Liver (tissue), 10 donors: ENCODE measurements at places on chromosomes 2 and 18. TPM values are rescaled to one million over a fixed set of nuclear protein-coding genes. Genes with fewer than 3 reads are reported as not detected.

Gene RANBP2
- 35.0 TPM for total RNA-seq

Gene CTAGE1
- total RNA-seq, result not detected

Gene ACMSD
- total RNA-seq, result 11.9 TPM

Gene SERPINB2
- 1.7 TPM for total RNA-seq

Gene KLHL41
- 0.23 TPM for total RNA-seq

Gene TCF23
- total RNA-seq, result under 0.01 TPM

Gene TSGA10
- total RNA-seq, result 4.4 TPM

Gene CDH19
- 8.0 TPM for total RNA-seq

Gene PCARE
- total RNA-seq, result not detected

Gene SH3RF3
- total RNA-seq, result 1.0 TPM

DNA sequence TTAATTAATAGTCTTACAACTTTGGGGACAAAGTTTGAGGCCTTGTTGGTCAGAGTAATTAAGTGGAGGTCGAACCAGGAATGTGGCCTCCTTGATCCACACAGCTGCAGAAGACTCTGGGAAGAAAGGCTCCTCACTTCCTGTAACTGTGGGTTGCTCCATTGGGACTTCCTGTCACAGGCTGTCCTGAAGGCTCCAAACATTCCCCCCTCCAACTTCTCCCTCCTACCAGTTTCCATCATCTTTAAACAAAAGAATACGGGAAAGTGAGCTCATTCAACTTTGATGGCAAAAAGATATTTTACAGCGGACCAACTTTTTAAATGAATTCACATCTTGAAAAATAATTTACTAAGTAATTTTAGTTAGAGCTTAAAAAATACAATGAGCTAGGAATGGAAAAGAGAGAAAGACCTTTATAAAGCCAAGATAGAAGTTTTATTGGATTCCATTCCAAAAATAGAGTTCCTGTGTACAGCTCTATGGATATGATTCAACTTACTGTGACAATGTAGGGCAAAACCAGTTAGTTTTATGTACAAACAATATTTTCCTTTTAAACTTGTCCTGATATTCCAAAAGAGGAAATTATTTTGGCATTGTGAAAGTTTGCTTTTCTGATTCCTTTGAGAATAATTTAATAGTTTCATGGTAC is 212.0 kb upstream of the NABP1 start:
- no peaks in the 10 kb centered on the region for H3K36me3 ChIP-seq
- H3K27ac ChIP-seq, result no peak overlapping the region
- H3K4me3 ChIP-seq, result no peak overlapping the region
- no peaks in the 10 kb centered on the region for H3K4me1 ChIP-seq

- no peak for DNase-seq
- H3K36me3 ChIP-seq, result no peaks in the 10 kb centered on the region
- peaks cover 2% of the 10 kb centered on the region for H3K4me1 ChIP-seq
- no peaks in the 10 kb centered on the region for H3K27me3 ChIP-seq
- H3K27ac ChIP-seq, result no peak overlapping the region
These were observed 5.1 kb downstream of the TXNL4A start for GRCh38 chr18:79983253-79983652.

- H3K4me3 ChIP-seq, result no peak overlapping the region
These were observed 8.4 kb upstream of the PER2 start for GRCh38 chr2:238296638-238297457.

GRCh38 chr18:41096504-41096903 is 858.5 kb upstream of the PIK3C3 start:
- DNase-seq, result no peak
- no peak overlapping the region for H3K4me3 ChIP-seq
- H3K27me3 ChIP-seq, result no peaks in the 10 kb centered on the region
- no peaks in the 10 kb centered on the region for H3K36me3 ChIP-seq

DNA sequence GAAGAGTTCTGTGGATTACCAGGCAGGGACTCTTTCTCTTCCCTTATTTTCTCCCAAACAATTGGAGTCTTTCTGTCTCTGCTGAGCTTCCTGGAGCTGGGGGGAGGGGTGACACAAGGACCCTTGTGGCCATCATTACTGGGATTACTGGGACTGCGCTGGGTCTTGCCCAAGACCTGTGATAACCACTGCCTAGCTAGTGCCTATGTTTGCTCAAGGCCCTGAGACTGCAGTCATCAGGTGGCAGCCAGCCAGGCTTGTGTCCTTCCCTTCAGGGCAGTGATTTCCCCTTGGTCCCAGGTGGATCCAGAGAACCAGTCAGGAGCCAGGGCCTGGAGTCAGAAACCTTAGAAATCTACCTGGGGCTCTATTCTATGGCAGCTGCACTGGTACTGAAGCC is 355.6 kb downstream of the PARD3B start:
- H3K27ac ChIP-seq, result no peak overlapping the region
- no peak for DNase-seq

- no peak for DNase-seq
- H3K4me1 ChIP-seq, result no peaks in the 10 kb centered on the region
- no peak overlapping the region for H3K4me3 ChIP-seq
- H3K27ac ChIP-seq, result no peak overlapping the region
- no peaks in the 10 kb centered on the region for H3K36me3 ChIP-seq
These were observed 22.7 kb upstream of the SPR start for GRCh38 chr2:72864500-72864899.

- no peak for DNase-seq
- H3K27me3 ChIP-seq, result no peaks in the 10 kb centered on the region
- no peak overlapping the region for H3K27ac ChIP-seq
These were observed 27.7 kb upstream of the CHMP1B start for GRCh38 chr18:11823545-11823944.

GRCh38 chr2:71223767-71224333 is 3.1 kb downstream of the PAIP2B start:
- H3K4me3 ChIP-seq, result no peak overlapping the region
- H3K27me3 ChIP-seq, result no peaks in the 10 kb centered on the region
- H3K4me1 ChIP-seq, result peaks cover 23% of the 10 kb centered on the region
- peak; percentile 46 for DNase-seq
- H3K27ac ChIP-seq, result no peak overlapping the region

GRCh38 chr2:134773759-134774742 is 55.3 kb upstream of the TMEM163 start:
- no peak for DNase-seq
- no peak overlapping the region for H3K27ac ChIP-seq
- H3K27me3 ChIP-seq, result no peaks in the 10 kb centered on the region
- no peaks in the 10 kb centered on the region for H3K36me3 ChIP-seq

DNA sequence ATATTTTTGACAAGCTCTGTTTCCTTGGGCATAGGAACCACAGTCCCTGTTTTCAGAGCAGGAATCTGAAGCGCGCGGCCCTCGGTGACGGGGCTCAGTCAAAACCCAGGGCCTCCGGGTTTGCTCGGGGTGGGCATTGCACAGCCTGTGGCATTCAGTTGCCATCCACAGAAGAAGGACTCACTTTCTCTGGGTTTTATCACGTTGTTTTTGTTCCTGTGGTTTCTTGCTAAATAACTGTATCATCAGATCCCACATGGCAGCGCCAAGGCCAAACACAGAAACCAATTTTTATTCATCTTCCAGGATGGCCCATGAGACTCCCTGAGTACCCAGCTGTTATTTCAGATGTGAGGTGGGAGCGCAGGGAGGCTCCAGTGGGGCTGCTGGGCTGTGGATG is 35.6 kb downstream of the SGPP2 start:
- no peak overlapping the region for H3K4me3 ChIP-seq
- H3K4me1 ChIP-seq, result no peaks in the 10 kb centered on the region
- H3K36me3 ChIP-seq, result no peaks in the 10 kb centered on the region
- no peaks in the 10 kb centered on the region for H3K27me3 ChIP-seq
- no peak for DNase-seq
- no peak overlapping the region for H3K27ac ChIP-seq

DNA sequence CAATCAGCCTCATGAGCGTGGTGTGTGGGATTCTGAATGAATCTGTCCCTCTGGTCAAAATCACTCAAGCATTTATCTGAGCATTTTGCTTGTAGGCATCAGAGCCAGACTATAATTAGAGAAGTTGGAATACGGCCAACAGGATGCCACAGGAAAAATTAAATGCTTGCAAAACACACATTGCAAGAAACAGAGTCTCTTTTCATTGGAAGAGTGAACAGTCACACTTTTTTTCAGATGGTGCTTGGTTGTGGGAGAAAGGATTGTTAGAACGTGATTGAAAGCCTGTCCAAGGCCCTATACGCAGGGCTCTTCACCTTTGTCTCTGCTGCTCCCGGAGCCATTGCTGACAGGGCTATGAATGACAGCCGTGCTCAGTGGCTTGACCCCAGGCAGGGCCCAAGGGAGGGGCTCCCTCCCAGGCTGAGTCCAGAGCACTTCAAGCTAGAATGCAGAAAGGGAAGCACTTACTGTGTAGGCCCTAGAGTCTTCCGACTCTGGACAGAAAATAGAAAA is 59.8 kb downstream of the SNTG2 start:
- H3K27ac ChIP-seq, result no peak overlapping the region
- no peaks in the 10 kb centered on the region for H3K27me3 ChIP-seq
- no peak for DNase-seq
- H3K4me3 ChIP-seq, result no peak overlapping the region
- no peaks in the 10 kb centered on the region for H3K4me1 ChIP-seq

- H3K36me3 ChIP-seq, result no peaks in the 10 kb centered on the region
- peaks cover 3% of the 10 kb centered on the region for H3K4me1 ChIP-seq
- DNase-seq, result no peak
- H3K27ac ChIP-seq, result no peak overlapping the region
- no peak overlapping the region for H3K4me3 ChIP-seq
These were observed 6.1 kb upstream of the CUL3 start for GRCh38 chr2:224591220-224591619.

DNA sequence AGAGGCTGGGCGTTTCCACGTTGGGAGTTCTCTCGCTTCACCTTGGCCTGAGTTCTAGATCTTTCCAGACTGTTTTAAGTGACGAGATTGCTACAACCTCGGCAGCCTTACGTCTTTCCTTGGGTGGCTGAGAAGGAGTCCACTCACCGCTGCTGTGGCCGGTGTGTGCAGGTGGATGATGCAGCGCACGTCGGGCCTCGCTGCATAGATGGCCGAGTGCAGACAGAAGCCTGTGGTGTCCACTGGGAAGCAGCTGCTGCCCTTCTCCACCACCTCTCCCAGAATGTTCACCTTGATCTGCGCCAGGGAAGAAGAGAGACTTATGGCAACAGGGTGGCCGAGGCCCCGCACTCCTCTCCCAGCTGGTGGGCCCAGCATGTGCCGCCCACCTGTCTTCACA is 75.7 kb downstream of the ADD2 start:
- H3K4me1 ChIP-seq, result no peaks in the 10 kb centered on the region
- DNase-seq, result no peak
- H3K4me3 ChIP-seq, result no peak overlapping the region
- no peaks in the 10 kb centered on the region for H3K27me3 ChIP-seq
- no peaks in the 10 kb centered on the region for H3K36me3 ChIP-seq
- H3K27ac ChIP-seq, result no peak overlapping the region

GRCh38 chr2:85413592-85414420 is 3.6 kb upstream of the CAPG start:
- peaks cover 17% of the 10 kb centered on the region for H3K4me1 ChIP-seq
- no peak for DNase-seq
- no peak overlapping the region for H3K27ac ChIP-seq
- H3K4me3 ChIP-seq, result no peak overlapping the region

DNA sequence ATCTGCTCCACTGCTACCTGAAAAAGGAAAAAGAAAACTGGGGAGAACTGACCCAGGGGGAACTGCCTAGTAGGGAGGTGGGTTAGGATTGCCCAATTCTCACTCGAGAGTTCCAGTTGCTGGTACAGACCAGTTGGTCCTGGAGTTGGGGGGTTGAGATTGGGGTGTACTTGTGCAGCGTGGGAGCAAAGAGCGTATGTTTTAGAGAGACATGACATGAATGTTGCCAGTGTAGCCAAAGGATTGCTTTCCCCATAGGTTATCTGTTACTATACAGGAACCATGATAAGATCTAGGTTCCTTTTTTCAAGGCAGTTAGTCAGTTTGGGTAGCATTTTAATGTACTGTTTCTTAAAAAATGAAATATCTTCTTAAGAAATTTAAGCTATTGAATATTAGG is 68.6 kb downstream of the APLF start:
- peaks cover 2% of the 10 kb centered on the region for H3K36me3 ChIP-seq
- H3K4me3 ChIP-seq, result no peak overlapping the region
- no peaks in the 10 kb centered on the region for H3K4me1 ChIP-seq
- H3K27ac ChIP-seq, result no peak overlapping the region
- H3K27me3 ChIP-seq, result no peaks in the 10 kb centered on the region
- DNase-seq, result no peak

GRCh38 chr18:2139691-2140090 is 431.6 kb downstream of the METTL4 start:
- no peak for DNase-seq
- H3K4me3 ChIP-seq, result no peak overlapping the region
- H3K27me3 ChIP-seq, result no peaks in the 10 kb centered on the region
- H3K27ac ChIP-seq, result no peak overlapping the region
- H3K4me1 ChIP-seq, result no peaks in the 10 kb centered on the region
- no peaks in the 10 kb centered on the region for H3K36me3 ChIP-seq

DNA sequence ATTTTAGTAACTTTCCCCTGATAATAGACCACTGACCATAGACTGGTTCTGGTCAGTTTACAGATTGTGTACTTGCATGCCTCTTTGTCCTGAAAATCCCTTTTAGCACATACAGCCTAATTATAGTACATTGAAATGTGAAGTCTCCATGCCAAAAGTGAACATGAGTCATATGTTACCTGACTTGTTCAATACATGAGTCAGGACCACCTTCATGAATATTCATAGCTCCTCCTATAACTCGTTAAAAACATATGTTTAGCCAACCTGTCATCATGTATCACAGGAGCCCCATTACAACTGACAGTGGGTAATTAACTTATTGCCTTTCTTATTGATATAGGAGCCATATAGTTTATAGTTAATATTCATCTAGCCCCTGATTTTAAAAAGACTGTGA is 78.6 kb downstream of the SH3YL1 start:
- H3K4me1 ChIP-seq, result no peaks in the 10 kb centered on the region
- DNase-seq, result no peak
- H3K36me3 ChIP-seq, result no peaks in the 10 kb centered on the region
- H3K4me3 ChIP-seq, result no peak overlapping the region

DNA sequence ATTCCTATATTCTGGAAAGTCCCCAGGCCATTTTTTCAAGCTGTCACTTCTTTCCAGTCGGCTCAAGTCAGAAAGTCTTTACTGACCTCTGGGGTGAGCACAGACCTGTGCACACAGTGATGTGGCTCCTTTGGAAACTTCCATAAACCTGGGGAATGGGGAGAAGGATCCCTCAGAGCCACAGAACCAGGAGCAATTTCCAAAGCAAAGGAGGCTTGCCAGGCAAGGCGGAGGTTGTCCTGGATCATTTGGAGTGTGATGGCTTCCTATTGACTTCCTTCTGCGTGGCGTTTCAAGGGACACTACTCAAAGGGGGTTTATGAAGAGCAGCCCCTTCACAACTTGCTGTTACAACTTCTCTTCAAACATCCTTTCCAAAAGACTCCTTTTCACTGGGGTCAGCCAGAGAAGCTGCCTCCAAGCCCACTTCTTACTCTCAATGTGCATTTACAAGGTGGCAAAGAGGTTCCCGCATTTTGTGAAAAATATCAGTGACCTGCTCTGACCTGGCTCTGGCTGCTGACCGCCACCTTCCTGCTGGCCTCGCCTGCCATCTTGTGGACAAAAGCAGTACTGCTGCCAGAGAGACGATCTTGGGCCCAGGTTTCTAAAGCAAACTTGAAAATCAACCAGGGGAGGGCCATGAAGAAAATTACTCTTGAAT is 18.2 kb upstream of the TMEM247 start:
- no peaks in the 10 kb centered on the region for H3K27me3 ChIP-seq
- peaks cover 11% of the 10 kb centered on the region for H3K4me1 ChIP-seq
- H3K36me3 ChIP-seq, result no peaks in the 10 kb centered on the region
- peak overlapping the region; percentile 36 for H3K27ac ChIP-seq

GRCh38 chr2:147594038-147594437 is 250.8 kb upstream of the ACVR2A start:
- no peaks in the 10 kb centered on the region for H3K27me3 ChIP-seq
- no peaks in the 10 kb centered on the region for H3K36me3 ChIP-seq
- H3K4me3 ChIP-seq, result no peak overlapping the region
- H3K4me1 ChIP-seq, result no peaks in the 10 kb centered on the region
